NCI-H1092 treated with DMSO at 0.1 percent for 48 hours (cell line): ENCODE measurements at places on chromosomes 16 and 17.

DNA sequence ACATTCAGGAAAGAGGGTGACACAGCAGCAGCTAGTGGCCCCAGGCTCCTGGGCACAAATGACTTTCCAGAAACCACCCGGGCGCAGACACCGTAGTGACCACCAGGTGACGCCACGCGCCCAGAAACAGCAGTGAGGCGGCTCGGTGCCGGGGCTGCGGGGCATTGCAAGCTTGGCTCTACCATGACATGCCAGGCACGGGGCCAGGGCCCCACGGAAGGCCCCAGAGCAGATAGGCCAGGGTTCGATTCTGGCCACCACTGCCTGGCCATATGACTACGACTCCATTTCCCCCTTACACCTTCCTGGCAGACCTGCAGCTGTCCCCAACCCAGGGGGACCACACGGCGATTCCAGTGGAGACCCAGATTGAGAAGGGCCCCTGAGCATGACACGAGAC lies 6.7 kb downstream of the RHBDF1 start:
- peak; percentile 74 for DNase-seq

GRCh38 chr17:50828508-50829170 lies 6.7 kb upstream of the WFIKKN2 start:
- DNase-seq = no peak

- no peak for DNase-seq
These were observed 1.5 kb downstream of the PIEZO1 start for GRCh38 chr16:88783391-88784073.

DNA sequence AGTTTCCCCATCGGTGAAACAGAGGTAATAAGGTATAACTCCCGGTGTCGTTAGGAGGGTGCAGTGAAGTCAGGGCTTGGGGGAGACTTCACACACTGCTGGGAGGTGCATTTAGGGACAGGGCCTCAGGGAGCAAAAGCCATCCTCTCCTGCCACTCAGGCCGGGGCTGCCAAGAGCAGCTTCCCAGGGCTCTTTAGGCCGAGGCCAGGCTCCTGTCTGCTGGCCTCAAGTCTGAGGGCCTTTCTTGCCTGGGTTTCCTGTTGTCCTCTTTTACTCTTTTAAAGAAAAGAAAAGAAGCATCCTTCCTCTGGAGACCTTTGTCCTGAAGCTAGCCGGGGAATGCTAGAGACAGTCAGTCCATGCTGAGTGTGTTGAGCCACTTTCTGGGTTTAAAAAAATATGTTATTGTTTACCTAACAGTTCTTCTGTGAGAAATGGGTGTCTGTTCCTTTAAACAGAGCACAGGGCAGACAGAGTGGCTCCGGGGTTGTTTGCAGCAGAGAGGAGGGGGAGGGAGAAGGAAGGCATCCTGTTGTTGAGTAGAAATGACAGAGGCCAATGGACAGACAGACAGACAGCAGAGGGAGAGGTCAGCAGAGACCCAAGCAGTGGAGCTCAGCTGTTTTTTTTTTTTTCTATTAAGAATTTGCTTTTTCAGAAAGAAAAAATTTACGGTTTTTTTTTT lies 79.1 kb downstream of the C17orf67 start:
- DNase-seq = no peak

GRCh38 chr17:76276461-76277299 lies 11.5 kb downstream of the UBALD2 start:
- DNase-seq = no peak

GRCh38 chr16:66927918-66928649 lies 2.7 kb upstream of the RRAD start:
- DNase-seq = no peak
